ENCODE measurements at places on chromosomes 6 and 20.

DNA sequence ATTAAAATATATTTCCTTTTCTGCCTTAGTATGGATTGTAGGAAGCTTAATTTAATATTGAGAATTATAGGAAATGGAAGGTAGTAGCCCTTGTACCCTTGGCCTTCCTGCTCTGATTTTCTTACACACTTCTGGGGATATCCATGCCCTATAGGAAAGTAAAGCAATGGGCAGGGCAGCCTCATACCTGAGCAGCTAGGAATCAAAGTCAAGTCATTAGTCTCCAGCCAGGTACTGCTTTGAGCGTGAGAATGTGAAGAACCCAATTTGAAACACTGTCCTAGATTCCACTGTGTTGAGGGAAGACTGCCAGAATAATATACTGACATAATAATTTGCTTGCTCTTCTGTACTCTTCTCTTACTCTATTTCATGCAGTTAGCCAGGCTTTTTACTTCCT lies 51.0 kb upstream of the L3MBTL3 start:
- no peak for DNase-seq

DNA sequence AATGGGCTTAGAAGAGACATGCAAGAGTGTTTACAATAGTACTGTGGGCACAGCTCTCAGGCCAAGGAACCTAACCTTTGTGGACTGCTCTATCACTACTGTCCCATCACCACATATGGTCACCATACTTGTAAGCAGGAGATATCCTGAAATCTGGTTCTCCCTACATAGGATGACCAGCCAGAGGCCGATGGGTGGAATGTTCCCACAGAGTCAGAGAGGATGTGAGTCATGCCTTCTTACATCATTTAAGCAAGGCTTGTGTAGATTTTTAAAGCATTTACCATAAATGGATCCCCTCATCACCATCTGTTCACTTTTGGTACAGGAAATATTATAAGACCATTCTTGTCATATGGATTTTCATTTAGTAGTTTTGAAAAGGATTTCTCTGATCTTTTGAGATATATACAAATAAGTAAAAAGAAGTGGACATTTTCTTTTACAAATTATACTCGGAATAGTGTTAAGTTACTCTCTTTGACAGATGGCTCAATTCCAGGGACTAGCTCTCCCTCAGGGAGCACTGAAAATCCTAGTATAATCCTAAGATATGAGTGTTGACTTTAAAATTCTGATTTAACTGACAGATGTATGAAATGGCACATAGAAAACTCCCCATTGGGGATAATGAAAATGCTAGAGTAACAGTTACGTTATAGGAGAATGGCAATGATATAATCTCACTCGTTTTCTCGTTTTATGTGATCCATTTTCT lies 6.6 kb downstream of the HTR1B start:
- DNase-seq = no peak

DNA sequence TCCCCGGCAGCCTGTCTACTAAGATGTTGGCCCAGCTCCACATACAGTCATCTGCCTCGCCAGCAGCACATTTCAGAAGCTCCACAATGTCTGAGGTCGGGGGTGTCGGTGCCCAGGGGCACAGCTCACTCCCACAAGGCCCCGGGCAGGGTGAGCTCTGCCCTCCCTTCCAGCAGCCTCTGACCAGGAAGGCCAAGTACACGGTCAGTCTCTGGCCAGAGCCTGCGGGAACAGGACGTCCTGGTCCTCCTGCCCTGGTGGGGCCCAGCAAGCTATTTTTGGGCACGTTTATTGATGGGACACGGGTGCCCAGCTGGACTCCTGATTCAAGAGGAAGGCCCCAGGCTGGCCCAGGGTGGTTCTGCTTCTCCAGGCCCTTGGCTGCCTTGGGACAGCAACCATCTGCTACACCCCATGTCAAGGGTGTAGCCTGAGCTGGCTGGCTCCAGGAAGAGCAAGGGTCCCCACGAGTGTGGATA lies 114.9 kb upstream of the PTPN1 start:
- DNase-seq = no peak

GRCh38 chr6:77910826-77911225 lies 258.0 kb downstream of the MEI4 start:
- DNase-seq = no peak

DNA sequence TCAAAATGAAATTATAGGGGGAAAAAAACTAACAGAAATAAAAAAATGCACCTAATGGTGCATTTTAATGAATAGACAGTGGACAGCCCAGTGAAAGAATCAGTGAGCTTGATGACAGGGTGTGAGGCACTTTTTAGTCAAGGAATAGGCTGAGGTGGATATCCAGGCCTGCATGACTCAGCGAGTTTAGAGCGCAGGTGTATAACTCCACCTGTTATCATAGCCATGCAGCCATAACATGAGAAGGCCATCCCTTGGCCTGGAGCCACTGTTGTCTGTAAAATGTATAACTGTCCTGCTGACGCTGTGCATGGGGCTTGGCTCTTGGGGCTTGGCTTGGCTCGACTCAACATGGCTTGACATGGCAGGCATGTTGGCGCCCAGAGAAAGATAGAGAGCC lies 331.5 kb upstream of the NOX3 start:
- DNase-seq = no peak

DNA sequence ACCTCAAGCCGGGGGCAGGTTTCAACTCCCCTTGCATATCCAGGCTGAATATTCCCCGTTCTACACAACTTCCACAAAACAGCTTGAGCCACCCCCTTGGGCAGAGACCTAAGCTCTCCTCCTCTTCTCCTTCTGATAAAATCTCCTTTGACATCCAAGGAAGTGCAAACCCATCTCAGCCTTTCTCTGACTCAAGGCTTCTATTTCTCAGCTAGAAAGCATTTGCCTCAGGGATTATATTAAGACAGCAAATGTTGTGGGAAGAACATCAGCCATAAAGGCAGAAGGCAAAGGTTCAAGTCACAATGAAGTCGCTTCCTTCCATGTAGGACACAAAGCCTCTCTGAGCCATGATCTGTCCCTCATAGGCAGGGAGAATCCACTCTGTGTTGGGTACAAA lies 386.6 kb upstream of the ARID1B start:
- no peak for DNase-seq

DNA sequence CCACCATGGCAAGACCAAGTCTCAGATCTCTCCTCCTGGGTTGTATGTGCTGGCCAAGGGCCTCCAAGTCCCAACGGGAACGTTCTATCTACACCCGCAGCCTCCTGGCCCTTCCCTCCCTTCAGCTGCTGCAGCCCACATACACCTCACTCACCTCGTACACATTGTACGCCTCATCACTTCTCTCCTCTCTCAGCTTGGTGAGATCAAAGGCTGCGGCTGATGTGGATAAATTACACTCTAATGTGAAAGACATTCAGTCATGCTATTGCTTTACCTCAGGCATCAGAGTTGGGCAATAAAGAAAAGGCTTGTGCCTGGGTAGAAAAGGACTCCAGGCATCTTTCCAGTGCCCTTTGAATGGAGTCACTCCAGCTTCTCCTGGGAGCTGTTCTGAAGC lies 135.3 kb upstream of the FOXQ1 start:
- no peak for DNase-seq

GRCh38 chr20:54680872-54681619 lies 205.7 kb downstream of the DOK5 start:
- no peak for DNase-seq

DNA sequence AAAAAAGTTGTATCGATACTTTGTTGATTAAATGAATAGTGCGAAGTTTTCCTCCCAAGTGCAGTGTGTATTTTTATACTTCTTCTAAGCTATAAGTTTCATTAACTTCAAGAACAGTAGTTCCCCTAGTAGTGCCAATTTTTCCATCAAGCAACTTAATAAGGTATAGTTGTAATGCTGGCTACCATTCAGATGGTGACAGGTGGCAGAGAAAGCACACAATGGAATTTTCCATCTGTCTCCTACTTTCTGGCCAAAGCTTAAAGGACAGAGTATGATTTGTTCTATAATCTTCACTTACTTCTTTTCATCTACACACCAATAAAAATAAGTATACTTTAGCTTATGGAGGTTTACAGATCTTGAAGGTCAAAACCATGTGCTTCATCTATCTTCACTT lies 431.1 kb downstream of the NKAIN2 start:
- no peak for DNase-seq

DNA sequence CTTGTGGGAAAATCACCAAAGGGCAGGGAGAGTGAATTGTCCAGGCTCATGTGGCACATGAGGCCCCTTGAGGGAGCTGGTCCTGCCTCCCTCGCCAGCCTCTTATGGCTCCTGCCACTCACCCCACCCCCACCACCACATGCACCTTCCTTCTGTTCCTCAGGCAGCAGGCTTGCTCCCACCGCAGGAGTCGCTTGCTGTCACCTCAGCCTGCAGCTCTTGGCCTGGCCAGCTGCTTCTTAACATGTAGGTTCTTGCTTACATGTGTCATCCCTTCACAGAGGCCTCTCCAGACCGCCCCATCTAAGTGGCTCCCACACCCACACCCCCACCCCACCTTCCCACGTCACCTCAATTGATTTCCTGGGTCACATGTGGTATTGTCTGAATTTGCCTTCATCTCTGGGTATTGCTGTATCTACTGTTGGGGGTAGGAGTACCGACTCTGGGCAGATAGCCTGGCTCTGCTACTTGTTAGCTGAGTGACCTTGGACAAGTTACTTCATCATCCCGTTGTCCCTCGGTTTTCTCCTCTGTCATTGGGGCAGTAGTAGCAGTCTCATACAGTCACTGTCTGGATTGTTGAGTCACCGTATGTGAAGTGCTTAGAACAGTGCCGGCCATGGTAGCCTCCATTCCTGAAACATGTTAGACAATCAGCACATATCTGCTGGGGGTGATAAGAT lies 41.7 kb downstream of the SLC9A8 start:
- no peak for DNase-seq

DNA sequence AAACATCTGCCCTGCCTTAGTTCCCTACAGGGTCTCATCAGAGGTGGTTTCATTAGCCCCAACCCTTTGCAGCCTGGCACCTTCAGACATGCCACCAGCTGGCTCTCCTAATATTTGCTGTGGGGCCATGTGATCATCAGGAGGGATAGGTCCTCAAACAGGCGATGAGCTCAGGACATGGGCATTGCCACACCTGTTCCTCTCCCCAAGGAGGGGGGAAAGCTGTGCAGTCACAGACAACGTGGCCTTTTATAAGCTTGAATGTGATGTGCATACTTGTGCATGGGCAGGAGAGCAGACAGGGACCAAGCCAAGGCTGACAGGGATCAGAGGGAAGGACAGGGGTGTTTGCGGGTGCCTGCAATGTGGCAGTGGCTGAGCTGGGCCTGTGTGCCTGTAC lies 78.8 kb upstream of the ZNFX1 start:
- DNase-seq = no peak

GRCh38 chr6:2622671-2623070 lies 128.1 kb downstream of the MYLK4 start:
- DNase-seq = no peak

GRCh38 chr6:5943591-5943990 lies 63.1 kb downstream of the NRN1 start:
- no peak for DNase-seq

DNA sequence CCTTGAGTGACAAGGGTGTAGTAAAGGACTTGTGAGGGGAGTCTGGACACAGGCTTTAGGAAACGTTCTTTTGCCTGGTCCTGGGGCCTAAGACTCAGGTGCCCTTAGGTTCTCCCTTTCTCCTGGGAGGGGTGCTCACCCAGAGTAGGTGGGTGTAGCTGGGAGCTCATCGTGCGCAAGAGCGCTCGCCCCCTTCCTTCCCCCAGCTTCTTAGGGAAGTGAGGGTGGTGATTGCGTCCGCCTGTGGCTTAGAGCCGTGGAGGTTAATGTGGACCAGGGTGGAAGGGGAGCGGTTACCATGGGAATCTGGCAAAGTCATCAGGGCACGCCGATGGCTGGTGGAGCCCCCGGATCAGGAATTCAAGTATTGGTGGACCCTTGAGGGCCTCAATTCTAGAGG lies 3.3 kb upstream of the AARS2 start:
- DNase-seq = no peak

- DNase-seq = no peak
Measured at GRCh38 chr6:81613606-81614005, 138.9 kb downstream of the TENT5A start.
